ENCODE measurements at places on chromosomes 12 and 14. TPM values are rescaled to one million over a fixed set of nuclear protein-coding genes. Genes with fewer than 3 reads are reported as not detected.

MORN3 gene
- polyA plus RNA-seq: 0.23 TPM

GRCh38 chr12:106724116-106724515, 50.4 kb upstream of the RIC8B start:
- DNase-seq: no peak

GRCh38 chr14:54489318-54489683, 521 bp upstream of the GMFB start:
- DNase-seq: no peak

DNA sequence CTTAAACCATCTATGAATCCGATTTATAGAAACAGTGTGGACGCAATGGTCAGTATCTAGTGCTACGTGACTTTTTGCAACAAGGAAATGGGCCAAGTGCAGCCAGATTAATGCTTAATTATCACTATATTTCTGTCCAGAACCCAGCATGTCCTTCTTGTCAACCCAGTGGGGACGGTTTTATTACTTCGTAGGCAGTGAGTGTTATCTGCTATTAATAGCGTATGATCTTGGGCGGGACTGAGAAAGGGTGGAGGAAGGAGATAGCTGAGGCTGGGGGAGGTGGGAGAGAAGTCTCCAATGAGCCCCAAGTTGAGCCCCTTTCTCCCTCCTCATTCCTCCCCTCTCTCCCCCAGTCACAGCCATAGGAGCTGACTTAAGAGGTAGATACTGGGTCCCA, 59.7 kb upstream of the FAM222A start:
- DNase-seq: peak; percentile 30

All from muscle of leg (tissue), 16 donors.